ENCODE measurements at places on chromosomes 12 and 14.

GRCh38 chr14:24595073-24595808 lies 14.2 kb downstream of the GZMH start:
- no peak for DNase-seq

DNA sequence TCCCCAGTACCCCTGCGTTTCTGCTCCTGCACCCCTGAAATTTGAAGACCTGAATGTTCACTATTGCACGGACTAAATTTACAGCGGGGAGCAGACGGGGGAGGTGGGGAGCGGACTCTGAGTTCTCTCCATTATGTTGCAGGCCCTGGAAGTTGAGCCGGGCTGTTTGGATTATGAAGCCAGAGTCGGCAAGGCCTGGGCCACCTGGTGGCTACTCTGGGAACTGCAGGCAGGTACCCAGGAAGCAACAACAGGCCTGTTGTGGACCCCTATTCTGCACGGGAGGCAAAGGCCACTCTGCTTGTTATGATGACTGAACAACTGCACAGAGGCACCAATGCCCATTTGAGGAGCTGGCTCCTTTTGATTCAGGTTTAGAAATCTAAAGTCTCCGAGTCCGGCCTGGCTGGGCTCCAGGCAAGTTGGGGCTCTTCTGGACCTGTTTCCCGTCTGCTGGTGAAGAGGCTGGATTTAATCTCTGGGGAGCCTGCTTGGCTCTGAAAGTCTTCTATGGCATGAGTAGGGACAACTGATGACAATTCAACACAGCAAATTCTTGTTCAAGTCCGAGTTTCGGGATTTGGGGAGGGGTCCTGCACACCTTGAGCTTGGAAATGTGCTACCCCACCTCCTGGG lies 34.1 kb upstream of the FAM181A start:
- DNase-seq = peak; percentile 50

DNA sequence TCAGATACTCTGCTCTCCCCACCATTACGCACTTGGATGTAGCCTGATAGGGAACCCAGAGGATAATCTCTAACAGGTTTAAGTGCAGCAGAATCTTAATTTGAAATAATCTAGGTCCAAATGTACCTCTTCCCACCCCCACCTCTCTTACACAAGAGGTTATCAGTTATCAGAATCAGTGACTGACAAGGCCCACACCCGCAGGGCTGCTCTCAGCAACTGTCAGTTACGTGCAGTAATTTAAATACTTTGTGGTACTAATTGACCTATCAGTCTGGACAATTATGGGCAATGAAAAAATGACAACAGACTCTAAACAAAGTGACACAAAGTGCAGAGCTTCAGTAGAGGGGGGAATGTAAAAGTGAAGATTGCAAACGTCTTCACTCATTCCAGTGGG lies 74.0 kb downstream of the CLIP1 start:
- no peak for DNase-seq

GRCh38 chr12:63389211-63389610 lies 238.2 kb upstream of the AVPR1A start:
- no peak for DNase-seq

GRCh38 chr12:39103552-39104165 lies 198.3 kb upstream of the CPNE8 start:
- DNase-seq = peak; percentile 21

- DNase-seq = no peak
These were observed 80.9 kb downstream of the DAD1 start for GRCh38 chr14:22508150-22508457.

DNA sequence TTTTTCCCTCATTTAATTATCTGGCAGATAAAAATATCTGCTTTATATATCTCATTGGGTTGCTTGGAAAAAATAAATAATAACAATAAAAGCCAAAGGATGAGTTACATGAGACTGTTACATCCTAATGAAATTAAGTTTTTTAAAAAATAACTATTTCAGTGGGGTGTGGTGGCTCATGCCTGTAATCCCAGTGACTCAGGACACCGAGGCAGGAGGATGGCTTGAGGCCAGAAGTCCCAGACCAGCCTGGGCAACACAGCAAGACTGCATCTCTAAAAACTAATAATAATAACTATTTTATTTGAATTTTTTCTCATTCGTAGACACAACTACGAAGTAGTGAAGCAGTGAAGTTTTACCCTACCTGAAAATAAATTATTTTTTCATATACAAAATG lies 103.3 kb downstream of the BCAT1 start:
- no peak for DNase-seq

- DNase-seq = no peak
These were observed 879.5 kb downstream of the DIO2 start for GRCh38 chr14:79331830-79332229.

GRCh38 chr14:35355981-35356841 lies 48.3 kb downstream of the NFKBIA start:
- DNase-seq = no peak

GRCh38 chr14:44404036-44404435 lies 103.0 kb downstream of the FSCB start:
- no peak for DNase-seq

DNA sequence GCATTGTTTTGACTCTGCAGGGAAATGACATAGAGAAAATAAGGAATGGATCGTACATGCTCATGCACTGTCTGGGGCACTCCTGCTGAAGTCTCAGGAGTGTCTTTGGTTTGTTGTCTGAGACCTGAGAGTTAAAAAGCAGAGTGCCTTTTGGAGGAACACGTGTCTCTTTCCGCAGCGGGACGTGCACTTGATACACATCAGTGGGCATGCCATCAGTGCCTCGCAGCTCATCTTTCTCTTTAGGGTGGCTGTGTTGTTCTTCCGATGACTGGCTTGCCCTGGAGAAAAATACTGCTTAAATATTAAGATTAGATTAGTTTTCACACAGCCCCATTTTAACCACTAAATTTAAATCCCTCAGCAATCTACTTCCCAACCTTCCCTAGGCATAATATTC lies 835.9 kb downstream of the DIO2 start:
- no peak for DNase-seq
